Substantia nigra (tissue), 51 donors: ENCODE measurements at places on chromosomes 7 and 10.

DNA sequence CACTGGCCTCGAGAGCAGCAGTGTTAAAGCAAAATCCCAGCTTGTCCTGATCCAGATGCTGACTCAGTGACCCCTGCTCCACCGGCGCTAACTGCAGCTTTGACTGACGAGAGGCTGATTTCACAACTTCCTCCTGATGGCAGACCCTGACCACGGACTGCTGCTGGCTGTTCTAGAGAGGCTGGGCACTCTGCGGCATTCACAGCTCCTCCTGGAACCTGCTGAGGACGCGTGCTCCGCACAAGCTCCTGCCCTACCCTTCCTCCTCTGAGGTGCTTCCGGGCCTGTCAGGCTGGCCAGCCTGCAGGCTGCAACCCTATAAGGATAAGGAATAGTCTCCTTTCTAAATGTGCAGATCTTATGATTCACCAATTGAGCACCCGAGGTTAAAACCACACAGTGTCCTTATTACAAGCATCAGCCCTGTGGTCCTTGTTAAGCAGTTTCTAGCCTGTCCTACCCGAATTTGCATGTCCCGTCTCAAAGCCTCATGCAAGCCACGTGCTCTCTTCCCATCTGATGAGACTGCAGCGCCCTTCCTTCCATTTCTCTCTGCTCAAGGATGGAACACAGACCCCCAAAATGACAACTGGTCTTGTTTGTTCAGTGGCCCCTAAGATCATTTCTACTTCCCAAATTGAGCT lies 35.5 kb upstream of the NCAPG2 start:
- no peak for DNase-seq

DNA sequence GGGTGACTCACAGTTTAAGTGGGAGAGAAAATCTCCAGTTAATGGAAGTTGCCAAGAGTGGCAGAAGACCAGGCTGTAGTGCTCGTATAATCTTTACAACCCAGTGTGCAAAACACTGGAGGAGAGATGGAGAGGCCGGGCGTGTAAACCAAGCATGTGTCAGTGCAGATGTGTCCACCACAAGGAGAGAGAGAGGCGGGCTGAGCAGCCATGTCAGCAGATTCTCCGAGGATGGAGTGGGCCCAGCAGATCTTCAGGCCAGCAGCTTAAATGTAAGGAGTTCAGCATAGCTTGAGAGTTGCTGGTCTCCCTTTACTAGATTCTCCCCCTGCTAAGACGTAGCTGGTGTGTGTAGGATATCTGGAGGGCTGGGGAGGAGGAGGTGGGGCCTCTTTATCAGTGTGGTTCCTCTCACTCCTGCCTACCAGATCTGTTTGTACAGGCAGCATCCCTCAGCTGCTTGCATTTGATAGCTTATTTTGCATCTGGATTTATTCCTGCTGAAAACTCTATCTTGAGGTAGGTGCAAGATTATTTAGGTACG lies 13.7 kb downstream of the BPGM start:
- no peak for DNase-seq

DNA sequence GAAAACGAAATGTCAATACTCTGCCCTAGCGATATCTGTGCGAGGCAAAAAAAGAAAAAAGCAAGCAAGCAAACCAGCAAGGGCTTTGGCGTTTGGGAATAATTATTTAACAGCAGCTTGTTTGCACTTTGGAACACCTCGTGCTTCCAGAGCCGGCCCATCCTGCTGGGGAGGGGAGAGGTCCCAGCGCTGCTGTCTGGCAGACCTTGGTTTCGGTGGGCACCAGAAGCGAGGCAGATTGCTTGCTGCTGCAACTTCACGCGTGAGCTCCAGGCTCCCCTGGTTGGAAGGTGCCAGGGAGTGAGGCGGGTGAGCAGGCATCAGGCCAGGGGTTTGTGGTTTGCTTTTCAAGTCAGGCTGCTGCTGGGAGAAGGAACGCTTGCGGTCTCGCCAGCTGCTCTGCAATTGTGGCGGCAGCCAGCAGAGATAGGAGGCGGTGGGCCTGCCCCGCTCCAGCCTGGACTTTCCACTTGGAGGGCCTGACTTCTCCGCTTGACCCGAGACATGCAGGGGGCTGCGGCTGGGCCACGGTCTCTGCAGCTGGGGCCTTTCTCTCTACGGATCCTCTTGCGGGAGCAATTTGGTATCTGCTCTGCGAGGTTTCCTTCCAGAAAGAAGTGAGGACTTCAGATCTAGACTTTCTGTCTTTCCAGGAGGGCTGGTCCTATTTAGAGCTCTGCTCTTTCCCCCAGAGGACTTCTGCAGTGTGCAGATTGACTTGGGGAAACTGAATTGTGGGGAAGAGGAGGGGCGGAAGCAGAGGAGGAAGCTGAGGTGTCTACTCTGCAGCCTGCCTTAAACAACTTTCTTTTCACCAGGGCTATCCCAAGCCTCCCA lies 131.4 kb downstream of the PRPF18 start:
- peak; percentile 10 for DNase-seq

GRCh38 chr7:70419526-70420380 lies 712.2 kb upstream of the GALNT17 start:
- DNase-seq, result no peak

DNA sequence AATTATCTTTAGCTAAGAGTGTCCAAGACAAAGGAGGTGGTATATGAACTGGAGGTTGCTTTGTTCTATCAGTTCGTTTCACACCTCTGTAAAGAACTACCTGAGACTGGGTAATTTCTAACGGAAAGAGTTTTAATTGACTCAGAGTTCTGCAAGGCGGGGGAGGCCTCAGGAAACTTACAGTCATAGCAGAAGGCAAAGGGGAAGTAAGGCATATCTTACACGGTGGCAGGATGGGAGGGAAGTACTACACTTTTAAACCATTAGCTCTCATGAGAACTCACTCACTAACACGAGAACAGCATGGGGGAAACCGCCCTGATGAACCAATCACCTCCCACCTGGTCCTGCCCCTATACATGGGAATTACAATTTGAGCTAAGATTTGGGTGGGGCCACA lies 1202.3 kb upstream of the LRRTM3 start:
- no peak for DNase-seq

DNA sequence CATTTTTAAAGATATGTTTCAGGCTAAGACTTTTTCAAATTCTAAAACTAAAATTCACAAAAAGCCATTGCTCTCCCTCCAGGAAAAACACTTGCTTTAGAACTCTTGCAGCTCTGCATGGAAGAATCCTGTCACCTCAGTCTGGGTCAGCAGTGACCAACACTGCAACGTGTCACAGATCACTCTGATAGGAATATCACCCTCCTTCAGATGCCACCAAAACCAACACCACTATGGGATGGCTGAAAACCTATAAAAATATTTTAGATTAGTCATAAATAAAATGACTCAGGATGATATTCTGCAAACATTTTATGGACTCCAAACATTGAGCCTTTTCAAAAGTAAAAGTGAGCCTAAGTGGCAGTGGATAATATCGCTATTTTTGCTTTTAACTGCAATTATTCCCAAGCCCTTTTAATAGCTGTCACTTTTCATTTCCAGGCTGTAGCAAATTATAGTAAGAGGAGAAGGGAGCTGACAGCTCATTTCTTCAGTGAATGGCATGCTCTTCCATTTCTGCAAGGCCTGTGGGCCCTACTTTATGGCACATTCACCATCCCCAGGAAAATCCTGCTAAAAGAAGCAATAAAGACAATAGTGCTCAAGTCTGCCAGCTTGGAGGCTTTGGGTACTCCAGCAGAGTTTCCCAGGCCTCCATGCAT lies 21.3 kb downstream of the ELMO1 start:
- no peak for DNase-seq

DNA sequence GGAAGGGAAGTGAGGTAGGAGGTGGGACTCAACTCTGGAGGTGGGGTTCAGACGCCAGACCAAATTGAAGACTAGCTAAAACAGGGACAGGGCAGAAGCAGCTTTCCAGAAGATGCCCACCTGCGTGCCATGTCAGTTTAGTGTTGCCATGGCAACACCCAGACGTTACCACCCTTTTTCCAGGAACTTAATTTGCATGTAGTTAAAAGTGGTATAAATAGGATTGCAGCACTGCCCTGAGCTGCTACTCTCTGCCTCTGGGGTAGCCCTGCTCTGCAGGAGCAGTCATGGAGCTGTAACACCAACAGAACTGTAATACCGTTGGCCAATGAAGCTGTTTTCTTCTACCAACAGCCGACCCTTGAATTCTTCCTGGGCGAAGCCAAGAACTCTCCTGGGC lies 93.8 kb downstream of the PRKCQ start:
- DNase-seq, result no peak

DNA sequence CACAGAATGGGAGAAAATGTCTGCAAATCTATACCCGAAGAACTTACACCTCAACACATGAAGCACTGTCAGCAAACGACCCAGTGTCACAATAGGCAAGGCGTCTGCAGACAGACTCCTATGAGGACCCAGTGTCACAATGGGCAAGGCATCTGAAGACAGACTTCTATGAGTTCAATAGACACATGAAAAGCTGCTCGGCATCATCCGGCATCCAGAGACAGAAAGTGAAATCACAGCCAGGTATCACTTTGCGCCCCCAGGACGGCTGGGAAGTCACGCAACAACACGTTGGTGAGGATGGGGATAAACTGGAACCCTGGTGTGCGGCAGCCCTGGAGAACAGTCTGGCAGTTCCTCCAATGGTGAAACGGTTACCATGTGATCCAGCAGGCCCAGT lies 273.2 kb downstream of the ELFN1 start:
- no peak for DNase-seq

DNA sequence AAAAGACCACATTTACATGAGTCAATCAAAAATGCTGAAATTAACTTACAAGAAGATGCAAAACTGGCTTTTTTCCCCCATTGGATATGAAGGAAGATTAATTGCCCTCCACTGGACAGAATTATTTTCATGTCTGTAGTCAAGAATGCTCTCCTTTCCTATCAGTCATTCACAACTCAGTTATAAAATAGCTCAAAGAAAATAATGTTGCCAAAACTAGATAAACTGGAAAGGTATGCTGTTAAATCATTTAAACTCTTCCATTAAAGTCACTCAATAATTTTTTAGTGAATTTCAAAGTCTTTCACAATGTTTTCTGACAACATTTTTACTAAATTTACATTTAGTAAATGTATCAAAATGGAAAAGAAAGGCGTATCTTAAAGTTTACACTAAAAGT lies 384.5 kb downstream of the HGF start:
- DNase-seq, result no peak

DNA sequence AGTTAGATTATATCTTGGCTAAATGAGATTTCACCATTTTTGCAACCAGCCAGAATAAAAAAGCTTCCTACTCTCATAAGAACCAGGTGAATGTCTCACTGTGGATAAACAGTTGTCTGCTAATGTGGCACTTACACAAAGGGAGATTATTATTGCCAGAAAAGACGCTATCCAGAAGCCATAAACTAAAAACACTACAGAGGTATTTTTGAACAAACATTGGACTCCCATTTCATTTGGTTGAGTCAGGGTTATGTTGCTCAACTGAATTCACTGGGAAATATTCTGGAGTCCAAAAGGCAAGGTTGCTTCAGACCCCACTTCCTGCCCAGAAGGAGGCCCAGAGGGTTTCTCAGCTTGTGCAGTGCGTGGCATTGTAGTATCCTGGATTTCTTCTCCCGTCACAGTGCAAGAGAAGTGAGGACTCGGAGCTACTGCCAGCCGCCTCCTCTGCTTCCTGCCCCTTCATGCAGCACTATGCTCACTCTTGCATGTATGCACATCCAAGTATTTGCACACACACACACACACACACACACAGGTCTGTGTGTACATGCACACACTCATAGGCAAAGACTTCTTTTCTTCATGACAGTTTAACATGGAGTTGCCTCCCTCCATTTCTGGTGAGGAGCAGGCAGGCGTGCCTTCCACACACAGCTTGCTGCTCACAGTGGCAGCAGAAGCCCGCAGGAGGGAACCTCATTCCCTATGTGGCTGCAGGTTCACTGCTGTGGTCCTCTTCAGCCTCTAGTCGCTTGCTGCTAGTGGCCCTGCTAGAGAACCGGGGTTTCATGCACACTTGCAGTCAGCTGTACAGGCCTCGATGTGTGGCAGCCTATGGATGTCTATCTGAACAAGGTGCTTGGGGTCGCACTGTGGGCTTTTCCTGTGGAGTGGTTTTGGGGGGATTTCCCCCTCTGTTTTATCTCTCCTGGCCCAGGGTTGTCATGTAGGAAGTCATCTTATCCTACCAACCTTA lies 10.1 kb downstream of the DENND10 start:
- no peak for DNase-seq

GRCh38 chr10:75015442-75015841 lies 96.0 kb upstream of the SAMD8 start:
- DNase-seq, result no peak

GRCh38 chr7:45718464-45719330 lies 144.5 kb downstream of the ADCY1 start:
- DNase-seq, result no peak

DNA sequence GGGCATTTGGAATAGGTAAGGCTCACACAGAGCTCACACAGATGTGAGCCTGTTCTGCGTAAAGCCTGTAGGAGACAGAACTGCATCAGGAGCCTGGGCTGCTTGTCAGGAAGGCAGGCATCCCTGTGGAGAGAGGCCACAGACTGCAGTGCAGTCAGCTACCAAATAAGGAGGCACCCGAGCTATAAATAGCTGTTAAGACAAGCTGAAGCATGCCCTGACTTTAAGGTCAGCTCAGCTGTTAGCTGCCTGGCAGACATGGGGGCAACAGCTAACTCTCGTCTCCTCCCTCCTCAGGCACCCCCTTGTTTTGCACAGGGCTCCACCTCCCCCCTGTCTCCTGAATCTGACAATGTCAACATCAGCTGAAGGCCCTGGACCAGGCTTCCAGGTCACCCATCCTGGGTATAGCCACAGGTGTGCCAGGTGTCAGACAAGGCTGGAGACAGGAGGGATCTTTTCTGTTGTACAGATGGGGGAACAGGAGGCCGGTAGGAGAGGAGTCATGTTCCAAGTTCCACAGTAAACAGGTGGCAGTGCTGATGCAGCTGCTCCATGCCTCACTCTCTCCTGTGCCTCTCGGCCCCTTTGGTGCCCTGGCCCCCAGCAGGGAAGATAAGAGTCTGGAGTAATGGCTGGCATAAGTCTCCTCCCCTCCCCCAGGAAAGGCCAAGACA lies 27.6 kb upstream of the MKRN1 start:
- DNase-seq, result no peak

GRCh38 chr7:83976302-83976701 lies 218.3 kb downstream of the SEMA3A start:
- DNase-seq, result no peak

GRCh38 chr10:103451091-103451813 lies 918 bp downstream of the CALHM2 start:
- DNase-seq, result no peak

DNA sequence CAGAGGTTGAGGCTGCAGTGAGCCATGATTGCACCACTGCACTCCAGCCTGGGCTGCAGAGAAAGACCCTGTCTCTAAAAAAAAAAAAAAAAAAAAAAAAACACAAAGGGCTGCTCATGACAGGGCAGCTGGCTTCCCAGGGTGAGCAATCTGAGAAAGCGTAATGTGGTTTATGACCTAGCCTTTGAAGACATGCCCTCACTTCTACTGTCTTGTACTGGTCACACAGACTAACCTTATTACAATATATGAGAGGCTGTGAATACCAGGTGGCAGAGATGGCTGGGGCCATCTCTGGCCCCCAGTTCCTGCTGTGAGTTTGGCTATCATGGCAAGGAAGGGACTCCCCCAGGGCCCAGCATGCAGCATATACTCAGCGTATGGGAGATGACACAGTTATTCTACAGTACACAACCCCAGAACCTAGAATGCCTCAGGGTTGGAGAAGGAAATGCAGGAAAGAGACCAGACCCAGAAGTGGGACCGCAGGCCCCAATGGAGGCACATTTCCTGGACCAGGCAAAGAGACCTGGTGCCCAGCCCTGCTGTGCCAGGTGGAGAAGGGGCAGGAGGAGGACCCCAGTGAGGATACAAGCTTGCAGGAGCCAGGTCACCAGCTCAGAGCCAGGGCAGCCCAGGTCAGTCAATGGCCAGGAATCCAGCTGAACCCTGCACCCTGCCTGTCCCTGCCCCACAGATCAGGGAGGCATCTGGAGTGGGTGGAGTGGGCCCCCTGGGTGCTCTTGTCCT lies 26.3 kb downstream of the NPTX2 start:
- no peak for DNase-seq
